ENCODE measurements at places on chromosomes 7 and 10.

DNA sequence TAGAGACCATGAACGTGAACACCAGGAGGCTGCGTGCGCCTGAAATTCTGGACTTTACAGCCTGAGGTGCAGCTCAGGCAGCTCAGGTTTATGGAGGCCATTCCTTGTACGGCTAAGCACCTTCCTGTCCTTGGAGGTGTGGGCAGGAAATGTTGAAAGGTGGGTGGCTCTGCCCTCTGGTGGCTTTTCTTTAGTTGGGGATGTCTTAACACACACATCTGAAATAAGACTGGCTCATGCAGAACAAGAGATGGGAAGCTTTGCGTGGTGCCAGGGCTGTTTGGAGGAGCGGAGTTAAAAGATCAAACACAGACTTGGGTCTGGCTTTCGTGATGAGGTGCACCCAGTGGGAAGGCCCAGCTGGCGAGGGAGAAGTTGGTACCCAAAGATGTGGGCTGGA, 64.1 kb downstream of the DOCK1 start:
- peak; percentile 7 for DNase-seq

- no peak for DNase-seq
Measured at GRCh38 chr7:18700147-18700546, 204.6 kb downstream of the HDAC9 start.

- no peak for DNase-seq
Measured at GRCh38 chr7:136857573-136857972, 10.9 kb upstream of the CHRM2 start.

DNA sequence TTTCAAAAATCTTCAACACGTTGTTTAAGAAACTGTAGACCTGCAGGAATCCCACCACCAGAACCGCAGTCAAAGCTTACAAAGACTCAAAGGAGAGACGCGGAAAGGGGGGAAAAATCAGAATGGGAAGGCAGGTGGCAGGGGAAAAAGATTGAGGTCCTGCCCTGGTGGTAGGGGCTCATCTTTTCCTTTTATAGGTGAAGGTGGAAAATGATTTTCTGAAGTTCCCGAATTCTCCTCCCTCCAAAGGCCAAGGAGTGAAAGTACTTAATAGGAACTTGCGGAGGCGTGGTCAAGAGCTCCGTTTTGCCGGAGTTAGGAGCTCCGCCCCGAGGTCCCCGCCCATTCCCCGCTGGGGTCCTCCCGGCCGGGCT, 724 bp downstream of the BBIP1 start:
- peak; percentile 95 for DNase-seq

GRCh38 chr10:7411671-7412128, 866 bp upstream of the SFMBT2 start:
- peak; percentile 13 for DNase-seq

Data from prostate gland (tissue), 2 donors.